ENCODE measurements at places on chromosomes 4 and X.

- DNase-seq, result no peak
Observed at GRCh38 chr4:1192091-1192492, 19.7 kb upstream of the SPON2 start.

DNA sequence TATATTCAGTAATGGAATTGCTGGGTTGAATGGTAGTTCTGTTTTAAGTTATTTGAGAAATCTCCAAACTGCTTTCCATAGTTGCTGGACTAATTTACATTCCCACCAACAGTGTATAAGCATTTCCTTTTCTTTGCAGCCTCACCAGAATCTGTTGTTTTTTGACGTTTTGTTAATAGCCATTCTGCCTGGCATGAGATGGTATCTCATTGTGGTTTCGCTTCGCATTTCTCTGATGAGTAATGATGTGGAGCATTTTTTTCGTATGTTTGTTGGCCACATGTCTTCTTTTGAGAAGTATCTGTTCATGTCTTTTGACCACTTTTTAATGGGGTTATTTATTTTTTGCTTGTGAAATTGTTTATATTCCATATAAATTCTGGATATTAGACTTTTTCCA is 13.6 kb upstream of the MAGED4B start:
- DNase-seq, result no peak

- DNase-seq, result no peak
Observed at GRCh38 chrX:20414762-20415445, 148.2 kb upstream of the RPS6KA3 start.

DNA sequence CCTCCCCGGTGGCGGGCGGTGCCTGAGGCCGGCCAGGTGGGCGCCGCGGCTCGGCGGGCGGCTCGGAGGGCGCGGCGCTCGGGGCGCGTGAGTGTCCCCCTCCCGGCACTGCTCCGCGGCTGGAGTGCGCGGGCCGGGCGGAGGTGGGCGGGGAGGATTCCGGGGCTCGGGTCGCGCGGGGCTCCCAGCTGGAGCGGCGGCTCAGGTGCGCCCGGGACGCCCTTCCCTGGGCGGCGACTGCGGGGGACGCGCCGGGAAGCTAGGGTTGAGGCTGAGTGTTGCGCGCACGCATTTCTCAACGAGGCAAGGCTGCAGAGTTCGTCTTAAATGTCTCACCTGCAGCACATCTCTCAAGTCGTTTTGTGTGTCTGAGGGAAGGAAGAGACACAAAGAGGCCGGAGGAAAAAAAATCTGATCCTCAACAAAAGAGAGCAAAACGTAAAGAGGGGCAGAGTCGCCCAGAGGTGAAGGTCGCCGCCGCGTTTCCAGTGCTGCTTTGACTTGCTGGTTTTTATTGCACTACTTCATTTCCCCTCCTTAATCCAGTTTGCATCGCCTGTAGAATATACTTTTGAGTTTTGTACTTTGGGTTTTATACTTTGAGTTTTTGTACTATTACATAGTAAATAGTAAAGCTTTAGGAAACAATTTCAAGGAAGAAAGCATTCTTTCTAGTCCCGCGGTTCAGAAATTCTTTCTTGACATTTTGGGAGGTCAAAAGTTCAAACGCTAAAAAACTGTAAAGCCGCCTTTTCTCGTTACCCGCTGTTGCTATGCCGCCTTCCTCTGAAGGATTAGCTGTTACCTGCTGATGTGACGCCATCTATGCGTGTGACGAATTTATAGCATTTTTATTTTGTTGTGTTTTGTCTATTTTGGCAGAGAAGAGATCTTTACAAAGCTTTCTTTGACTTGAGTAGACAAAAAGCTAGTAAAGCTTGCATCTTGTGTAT is 106.5 kb upstream of the STOX2 start:
- DNase-seq, result no peak

- no peak for DNase-seq
Observed at GRCh38 chr4:102564399-102565059, 63.4 kb downstream of the NFKB1 start.

- no peak for DNase-seq
Observed at GRCh38 chr4:66899422-66900065, 645.8 kb downstream of the CENPC start.

GRCh38 chr4:37770016-37770415 is 56.5 kb upstream of the PGM2 start:
- DNase-seq, result no peak

DNA sequence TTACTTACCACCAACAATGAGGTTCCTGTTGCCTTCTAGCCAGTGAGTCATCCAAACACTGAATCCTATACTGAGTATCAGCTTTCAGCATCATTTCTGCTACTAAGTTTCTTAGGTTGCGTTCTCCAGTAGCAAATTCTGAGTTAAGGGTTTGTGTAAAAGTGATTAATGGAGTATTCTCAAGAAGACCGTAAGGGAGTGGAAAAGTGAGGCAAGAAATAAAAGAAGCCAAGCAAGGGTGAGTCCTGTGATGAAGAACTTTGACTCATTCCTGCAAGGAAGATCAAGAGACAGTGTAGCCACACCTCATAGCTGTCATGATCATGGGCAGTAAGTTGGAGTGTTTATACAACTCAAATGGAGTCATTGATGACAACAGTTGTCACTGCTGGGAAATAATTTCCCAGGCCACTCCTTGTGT is 446.2 kb downstream of the RAPGEF2 start:
- no peak for DNase-seq

DNA sequence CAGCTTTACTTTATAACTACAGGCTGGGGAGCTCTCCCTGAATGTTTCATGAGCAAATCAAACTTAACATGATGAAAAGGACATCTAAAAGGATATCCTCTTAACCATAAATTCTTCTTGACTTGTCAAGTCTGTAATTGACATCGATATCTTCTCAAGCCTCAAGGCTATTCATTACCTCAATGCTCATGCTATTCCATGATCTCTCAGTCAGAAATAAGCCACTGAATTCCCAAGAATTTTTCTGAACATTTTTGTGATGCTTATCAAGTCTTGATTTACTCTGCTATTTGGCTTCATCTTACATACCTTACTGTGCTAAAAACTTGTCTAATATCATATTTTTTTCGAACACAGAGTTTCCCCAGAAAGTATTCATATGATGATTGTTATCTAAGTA is 433.4 kb downstream of the PDGFC start:
- DNase-seq, result no peak

DNA sequence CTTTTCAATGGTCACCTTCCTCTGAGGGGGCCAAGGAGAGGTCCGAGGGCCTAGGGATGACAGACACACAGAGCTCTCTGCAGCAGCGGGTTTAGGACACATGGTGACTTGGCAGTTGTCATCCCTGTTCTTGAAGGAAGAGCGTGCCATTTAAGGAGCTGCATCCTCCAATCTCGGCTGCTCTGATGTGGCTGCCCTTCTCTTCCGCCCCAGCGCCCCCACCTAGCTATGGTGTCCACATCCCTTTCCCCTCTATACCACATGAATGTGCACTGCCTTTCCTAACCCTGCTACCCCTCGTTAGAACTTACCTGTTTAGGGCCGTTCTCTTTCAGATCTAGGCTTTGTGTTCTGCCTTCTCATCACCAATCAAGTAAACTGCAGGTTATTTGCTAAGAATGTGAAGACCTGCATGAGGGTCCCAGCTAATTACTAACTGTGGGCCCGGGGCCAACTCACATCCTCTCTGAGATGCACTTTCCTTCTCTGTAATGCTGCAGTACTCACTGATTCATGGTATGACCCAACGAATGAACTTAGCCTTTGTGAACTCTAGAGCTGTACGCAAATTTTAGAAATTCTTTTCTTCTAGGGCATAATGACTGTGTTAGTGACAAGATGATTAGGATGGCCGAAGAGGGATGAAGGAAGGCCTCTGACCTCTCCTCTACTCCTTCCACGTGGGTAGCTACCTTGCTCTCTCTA is 38.2 kb downstream of the CHST7 start:
- no peak for DNase-seq

DNA sequence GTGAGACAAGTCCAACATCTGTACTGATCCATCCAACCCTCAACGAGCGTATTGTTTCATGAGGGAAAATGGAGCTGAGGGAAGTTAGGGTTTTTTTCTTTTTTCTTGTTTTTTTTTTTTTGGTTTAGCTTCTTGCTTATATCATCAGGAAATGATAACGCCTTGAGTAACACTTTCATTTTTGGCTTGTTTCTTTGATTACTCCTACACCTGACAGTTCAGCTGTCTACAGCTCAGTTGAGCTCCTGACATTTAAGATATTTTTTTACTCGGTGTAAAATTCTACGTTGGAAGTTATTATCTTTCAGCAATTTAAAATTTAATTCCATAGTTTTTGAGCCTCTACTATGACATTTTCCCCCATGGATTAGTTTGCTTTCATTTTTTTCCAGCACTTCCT is 691.0 kb upstream of the HTR2C start:
- no peak for DNase-seq

DNA sequence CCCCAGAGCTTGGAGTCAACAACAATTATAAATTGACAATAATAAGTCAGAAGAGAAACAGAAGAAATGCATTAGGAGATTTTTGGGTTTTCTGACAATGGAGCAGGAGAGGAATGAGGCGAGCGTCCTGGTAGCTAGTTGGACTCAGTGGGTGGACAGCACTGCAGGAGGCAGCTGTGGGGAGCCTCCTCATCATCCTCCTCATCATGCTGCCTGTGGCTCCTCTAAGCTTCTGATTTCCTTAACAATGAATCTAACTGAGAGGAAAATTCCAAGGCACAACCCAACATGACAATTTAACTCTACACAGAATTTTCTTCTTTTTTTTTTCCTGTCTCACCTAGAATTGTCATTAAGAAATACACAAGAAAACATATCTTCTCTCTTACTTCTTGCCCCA is 357.1 kb upstream of the NOCT start:
- no peak for DNase-seq

DNA sequence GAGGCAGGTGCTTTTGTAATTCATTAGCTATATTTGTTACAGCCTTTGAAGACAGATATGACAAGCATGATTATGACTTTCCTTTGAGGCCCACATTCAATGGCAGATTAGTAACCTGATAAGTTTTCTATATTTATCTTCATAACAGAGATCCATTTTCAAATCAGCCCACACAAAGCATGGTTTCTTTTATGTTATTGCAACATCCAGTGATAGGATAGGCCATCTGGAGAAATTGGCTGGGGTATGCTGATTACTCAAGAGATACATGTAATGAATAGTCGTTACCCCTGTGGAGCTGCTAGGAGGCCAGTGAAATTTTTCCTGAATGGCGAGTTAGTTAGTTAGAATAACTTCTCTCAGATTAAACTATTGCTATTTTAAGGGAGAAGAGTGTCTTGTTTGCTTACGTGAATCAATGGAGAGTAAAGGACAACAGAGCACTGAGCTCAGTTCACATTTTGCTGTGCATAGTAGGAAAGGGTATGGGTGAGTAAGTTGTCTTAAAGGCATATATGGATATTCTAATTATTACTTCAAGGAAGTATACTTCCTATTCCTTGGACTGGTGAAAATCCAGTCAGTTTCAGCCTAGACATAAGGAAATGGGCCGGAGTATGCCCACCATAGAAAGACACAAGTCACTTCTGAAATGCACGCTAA is 79.2 kb upstream of the DKK2 start:
- DNase-seq, result no peak

- no peak for DNase-seq
Observed at GRCh38 chr4:80208610-80209339, 11.5 kb downstream of the PRDM8 start.

GRCh38 chr4:94447754-94448411 is 3.9 kb upstream of the PDLIM5 start:
- DNase-seq, result no peak

DNA sequence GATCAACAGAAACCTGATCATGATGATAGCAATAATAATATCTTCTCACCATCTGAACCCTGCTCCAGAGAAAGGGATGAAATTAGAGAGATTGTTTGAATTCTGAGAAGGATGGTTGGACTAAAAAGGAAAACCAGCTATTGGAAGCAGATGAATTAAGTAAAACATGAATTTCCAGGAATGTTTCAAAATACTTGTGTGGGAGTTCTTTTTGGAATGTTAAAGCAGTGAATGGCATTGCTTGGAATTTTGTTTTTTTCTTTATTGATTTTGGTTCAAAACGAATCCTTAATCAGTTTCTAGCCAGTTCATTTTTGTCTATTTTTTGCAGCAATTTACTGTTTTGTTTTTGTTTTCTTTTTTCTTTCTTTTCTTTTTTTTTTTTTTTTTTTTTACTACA is 150.3 kb downstream of the NHS start:
- no peak for DNase-seq

- DNase-seq, result no peak
Observed at GRCh38 chr4:26020083-26020668, 106.2 kb downstream of the SMIM20 start.

- DNase-seq, result no peak
Observed at GRCh38 chrX:34528081-34528480, 129.0 kb downstream of the TMEM47 start.

DNA sequence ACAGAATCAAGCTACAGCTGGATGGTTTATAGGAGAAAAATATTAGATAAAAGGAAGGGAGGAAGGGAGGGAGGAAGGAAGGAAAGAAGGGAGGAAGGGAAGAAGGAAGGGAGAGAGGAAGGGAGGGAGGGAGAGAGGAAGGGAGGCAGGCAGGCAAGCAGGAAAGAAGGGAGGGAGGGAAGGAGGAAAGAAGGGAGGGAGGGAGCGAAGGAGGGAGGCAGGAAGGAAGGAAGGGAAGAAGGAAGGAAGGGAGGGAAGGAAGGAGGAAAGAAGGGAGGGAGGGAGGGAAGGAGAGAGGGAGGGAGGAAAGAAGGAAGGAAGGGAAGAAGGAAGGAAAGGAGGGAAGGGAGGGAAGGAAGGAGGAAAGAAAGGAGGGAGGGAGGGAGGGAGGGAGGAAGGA is 77.9 kb upstream of the C1QTNF7 start:
- DNase-seq, result no peak

DNA sequence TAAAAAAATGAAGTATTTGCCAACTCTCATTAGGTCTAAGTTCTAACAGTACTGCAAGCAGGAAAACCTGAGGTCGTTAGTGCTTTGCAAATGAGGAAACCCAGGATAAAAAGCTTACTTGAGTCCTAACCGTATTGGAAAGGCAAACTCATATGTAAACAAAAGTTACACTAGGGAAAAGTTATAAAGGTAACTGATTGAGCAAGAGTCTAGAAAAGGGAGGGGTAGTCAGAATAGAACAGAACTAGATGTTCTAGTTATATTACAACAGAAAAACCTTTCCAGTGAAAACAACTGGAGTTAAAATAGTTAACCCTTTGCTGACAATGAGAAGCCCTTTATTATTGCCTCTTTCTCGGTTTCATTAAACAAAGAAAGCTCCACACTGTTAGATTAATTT is 66.4 kb upstream of the MAOA start:
- no peak for DNase-seq

DNA sequence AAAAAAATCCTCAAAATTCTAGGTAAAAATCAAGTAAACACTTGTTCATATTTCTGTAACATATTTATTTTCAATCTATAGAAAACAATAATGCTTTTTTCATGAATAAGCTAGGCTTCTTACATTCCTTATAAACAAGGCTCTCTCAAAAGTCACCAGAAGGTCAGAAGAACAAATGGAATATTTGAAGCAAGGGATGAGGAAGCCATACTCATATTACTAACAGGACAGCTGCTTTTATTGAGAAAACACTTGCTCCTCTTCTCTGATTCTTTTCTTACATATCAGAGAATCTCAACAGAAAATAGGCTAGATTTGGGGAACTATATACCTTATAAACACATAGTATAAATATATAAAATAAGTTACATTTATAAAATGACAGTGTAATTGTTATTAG is 67.9 kb downstream of the METTL14 start:
- no peak for DNase-seq
